Stimulated activated CD4-positive, alpha-beta T cell treated with anti-CD3 and anti-CD28 coated beads, Interleukin-2, amount 100 ng/mL, for 48 hours (primary cell): ENCODE measurements at places on chromosomes 11 and 22.
A peak's percentile ranks its signal among the peaks of the same experiment; 100 is the strongest.

DNA sequence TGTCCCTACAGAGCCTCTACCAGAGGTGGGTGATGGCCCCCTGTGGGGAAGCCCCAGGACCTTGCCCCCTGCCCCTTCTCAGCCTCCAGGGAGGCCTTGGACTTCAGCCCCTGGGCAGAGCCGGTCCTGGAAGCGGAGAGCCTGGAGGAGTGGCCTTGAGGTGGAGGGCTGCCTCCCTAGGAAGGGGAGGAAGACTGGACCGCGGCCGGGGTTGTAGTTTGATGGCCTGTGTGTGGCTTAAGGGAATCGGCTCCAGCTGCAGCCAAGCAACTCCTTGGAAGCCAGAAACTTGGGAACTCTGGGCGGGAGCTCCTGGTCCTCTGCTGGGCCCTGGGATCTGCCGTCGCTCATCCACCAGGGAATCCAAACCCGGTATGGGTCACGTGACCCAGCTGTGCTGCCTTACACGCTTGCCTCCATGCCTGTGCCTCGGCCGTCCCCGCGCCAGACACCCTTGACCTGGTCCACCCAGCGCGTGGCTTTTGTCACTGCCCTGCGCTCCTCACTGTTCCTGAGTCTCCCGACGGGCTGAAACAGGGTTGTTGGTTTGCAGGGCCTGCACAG is 23.5 kb upstream of the ARHGAP8 start:
- no peak for DNase-seq

DNA sequence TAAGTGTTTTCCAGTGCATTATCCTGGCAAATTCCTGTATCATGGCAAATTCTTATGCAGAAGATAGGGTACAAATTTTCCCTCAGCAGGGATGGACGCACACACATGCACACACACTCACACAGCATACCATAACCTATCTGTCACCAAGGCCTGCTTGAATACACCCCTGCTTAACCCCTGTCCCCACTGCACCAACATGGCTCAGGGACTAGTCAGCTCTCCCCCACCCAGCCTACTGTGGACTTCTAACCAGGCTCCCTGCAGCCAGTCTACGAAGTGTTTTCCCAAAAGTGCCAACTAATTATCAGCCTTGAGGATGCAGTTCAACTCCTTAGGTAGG is 63.1 kb downstream of the RAB30 start:
- DNase-seq: no peak

GRCh38 chr11:9664276-9665171 is 647 bp downstream of the SWAP70 start:
- DNase-seq: peak; percentile 15

GRCh38 chr11:134587345-134587744 is 175.3 kb upstream of the B3GAT1 start:
- DNase-seq: no peak

GRCh38 chr22:32660292-32660691 is 141.2 kb upstream of the TIMP3 start:
- peak; percentile 42 for DNase-seq

GRCh38 chr11:2130881-2131352 is 8.3 kb downstream of the IGF2 start:
- no peak for DNase-seq

GRCh38 chr11:109945626-109946321 is 147.4 kb upstream of the ZC3H12C start:
- DNase-seq: no peak

DNA sequence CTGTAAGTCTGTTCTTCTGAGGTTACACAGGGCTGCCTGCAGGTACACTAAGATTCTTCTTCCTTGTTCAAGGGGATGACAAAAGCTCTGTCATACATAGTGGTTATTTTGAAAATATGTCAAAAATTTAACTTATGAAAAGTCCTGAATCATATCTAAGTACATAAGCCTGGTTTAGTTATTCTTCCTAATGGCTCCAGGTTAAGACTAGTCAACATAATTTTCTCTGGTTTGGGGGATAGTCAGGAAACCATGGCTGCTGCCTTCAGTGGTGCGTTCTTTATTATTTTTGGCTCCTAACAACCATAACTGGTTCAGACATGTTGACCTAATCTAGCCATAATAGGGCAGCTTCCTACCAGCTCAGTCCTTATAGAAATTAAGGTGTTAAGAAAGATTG is 257.4 kb upstream of the DDI1 start:
- DNase-seq: no peak

GRCh38 chr11:21169639-21170038 is 500.3 kb downstream of the NELL1 start:
- DNase-seq: no peak
